ENCODE measurements at places on chromosomes 16 and 17.

- DNase-seq, result no peak
Measured at GRCh38 chr17:13563866-13564265, 37.9 kb downstream of the HS3ST3A1 start.

DNA sequence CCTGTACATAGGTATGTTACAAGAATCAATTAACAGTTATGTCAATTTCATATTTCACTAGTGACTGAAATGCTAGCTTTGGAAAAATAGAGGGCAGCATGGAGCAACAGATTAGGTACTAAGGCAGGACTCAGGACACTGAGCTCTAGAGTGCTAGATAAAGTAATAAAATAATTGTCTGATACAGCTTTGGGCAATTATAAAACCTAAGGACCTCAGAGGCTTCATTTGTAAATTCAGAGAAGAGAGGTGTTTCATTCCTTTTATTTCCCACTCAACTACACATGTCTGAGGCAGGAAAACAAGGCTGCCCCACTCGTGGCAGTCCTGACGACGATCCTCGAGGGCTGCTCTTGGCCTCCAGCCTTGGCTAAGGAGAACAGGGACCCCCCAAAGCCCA lies 81.5 kb downstream of the CA4 start:
- no peak for DNase-seq

- DNase-seq, result no peak
Measured at GRCh38 chr16:87895641-87896141, 26.4 kb upstream of the SLC7A5 start.

- DNase-seq, result no peak
Measured at GRCh38 chr17:80287806-80288567, 27.3 kb downstream of the RNF213 start.

GRCh38 chr16:77376358-77376757 lies 58.5 kb downstream of the ADAMTS18 start:
- DNase-seq, result no peak

- DNase-seq, result no peak
Measured at GRCh38 chr16:52308051-52308450, 238.9 kb downstream of the TOX3 start.

- no peak for DNase-seq
Measured at GRCh38 chr16:5058476-5058875, 7.3 kb downstream of the C16orf89 start.

- DNase-seq, result no peak
Measured at GRCh38 chr16:47581114-47581513, 120.0 kb downstream of the PHKB start.

DNA sequence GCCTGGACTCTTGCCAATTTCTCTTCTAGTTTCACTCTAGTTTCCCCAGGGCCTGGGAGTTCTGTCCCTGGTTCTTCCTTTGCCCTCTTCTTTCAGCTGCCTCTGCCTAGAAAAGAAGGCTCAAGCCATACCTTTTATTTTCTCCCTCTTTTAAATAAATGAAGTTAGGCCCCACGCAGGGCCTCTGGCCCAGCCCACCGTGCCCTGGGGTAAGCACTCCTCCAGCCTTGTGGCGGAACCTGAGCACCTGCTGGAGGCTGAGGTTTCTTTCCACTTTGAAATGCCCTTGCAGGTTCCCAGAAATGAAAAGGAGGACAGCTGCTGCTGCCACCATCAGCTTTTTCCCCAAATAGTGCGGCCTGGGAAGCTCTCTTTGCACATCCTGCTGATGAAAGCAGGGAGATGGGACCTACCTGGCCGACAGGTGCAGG lies 139.4 kb downstream of the CCDC182 start:
- no peak for DNase-seq

DNA sequence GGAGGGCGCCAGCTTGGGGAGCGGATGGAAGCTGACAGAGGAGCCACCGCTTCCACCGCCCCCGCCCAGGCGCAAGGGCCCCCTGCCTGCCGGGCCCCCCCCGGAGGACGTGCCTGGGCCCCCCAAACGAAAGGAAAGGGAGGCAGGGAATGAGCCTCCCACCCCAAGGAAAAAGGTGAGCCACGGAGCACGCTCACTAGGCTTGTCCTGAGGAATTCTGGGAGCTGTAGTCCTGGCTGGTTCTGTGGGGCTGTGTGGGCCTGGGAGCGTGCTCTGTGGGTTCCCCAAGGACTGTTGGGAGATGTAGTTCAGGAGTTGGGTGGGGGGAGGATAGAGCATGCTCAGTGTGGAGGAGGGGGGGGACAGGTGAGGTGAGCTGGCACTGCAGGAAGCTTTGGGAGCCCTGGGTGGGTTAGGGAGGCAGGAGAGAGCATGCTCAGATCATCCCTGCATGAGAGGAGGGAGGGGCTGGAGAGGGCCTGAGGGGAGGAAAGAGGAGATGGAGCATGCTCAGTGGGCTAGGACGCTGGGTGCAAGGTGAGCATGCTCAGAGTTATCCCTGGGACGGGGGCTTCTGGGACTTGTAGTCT lies 4.5 kb downstream of the FBXL19 start:
- peak; percentile 72 for DNase-seq
